A375 (cell line): ENCODE measurements at places on chromosomes 3 and 15. TPM values are rescaled to one million over a fixed set of nuclear protein-coding genes. Genes with fewer than 3 reads are reported as not detected.

IL16 gene
- total RNA-seq, result 1.4 and 1.6 TPM in 2 replicates

TMEM207 gene
- total RNA-seq, result not detected in 2 replicates

ISL2 gene
- 2.5 and 2.9 TPM in 2 replicates for total RNA-seq

SCG3 gene
- total RNA-seq, result not detected in 2 replicates

ANP32A gene
- total RNA-seq, result 126 and 146 TPM in 2 replicates

ATRIP gene
- total RNA-seq, result 13.7 and 14.2 TPM in 2 replicates

SAXO2 gene
- total RNA-seq, result 2.7 TPM in 1 of 2 replicates, not detected in the other

LRTM1 gene
- total RNA-seq, result not detected in 2 replicates

TGM4 gene
- total RNA-seq, result 0.80 TPM in 1 of 2 replicates, not detected in the other

NDN gene
- total RNA-seq, result 23.5 and 24.9 TPM in 2 replicates

PLCH1 gene
- total RNA-seq, result 0.29 and 0.75 TPM in 2 replicates

ZNF592 gene
- total RNA-seq, result 11.2 and 13.4 TPM in 2 replicates

CASR gene
- total RNA-seq, result not detected in 2 replicates

SGO1 gene
- total RNA-seq, result 12.1 and 14.6 TPM in 2 replicates

DPPA2 gene
- total RNA-seq, result 0.64 and 0.93 TPM in 2 replicates

AP4E1 gene
- total RNA-seq, result 7.1 and 7.2 TPM in 2 replicates

ISY1 gene
- 49.6 and 60.6 TPM in 2 replicates for total RNA-seq

HIGD2B gene
- 0.11 TPM in 1 of 2 replicates, not detected in the other for total RNA-seq

GADL1 gene
- total RNA-seq, result not detected in 2 replicates

NR2F2 gene
- 5.8 and 7.5 TPM in 2 replicates for total RNA-seq

MYLK gene
- 8.8 and 13.6 TPM in 2 replicates for total RNA-seq

COL8A1 gene
- 3.3 and 4.7 TPM in 2 replicates for total RNA-seq

ENTPD3 gene
- not detected in 2 replicates for total RNA-seq

TRIM42 gene
- total RNA-seq, result not detected in 2 replicates

HYAL1 gene
- 0.32 and 0.34 TPM in 2 replicates for total RNA-seq
